Stimulated activated CD8-positive, alpha-beta memory T cell treated with anti-CD3 and anti-CD28 coated beads, Interleukin-2, amount 100 ng/mL, for 48 hours (primary cell): ENCODE measurements at places on chromosomes 4 and X.

DNA sequence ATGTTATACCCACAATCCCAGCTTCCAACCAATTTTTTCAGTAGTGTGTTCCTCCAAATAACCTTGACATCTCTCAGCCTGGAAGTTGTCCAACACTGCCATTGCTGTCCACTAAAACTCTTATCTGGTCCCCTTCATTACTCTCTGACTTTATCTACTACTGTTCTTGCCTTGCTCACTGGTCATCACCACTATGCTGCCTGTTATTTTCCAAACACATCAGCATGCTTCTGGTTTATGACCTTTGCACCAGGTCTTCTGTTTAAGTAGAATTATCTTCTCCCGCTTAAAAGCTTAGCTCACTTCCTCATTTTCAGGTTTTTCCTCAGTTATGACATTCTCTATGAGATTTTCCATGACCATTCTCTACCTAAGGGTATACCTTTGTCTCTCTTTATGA is 5.5 kb downstream of the ELMOD2 start:
- DNase-seq: no peak

GRCh38 chr4:102322736-102323135 is 22.5 kb downstream of the SLC39A8 start:
- no peak for DNase-seq

GRCh38 chr4:102789317-102789717 is 28.5 kb upstream of the MANBA start:
- DNase-seq: no peak

DNA sequence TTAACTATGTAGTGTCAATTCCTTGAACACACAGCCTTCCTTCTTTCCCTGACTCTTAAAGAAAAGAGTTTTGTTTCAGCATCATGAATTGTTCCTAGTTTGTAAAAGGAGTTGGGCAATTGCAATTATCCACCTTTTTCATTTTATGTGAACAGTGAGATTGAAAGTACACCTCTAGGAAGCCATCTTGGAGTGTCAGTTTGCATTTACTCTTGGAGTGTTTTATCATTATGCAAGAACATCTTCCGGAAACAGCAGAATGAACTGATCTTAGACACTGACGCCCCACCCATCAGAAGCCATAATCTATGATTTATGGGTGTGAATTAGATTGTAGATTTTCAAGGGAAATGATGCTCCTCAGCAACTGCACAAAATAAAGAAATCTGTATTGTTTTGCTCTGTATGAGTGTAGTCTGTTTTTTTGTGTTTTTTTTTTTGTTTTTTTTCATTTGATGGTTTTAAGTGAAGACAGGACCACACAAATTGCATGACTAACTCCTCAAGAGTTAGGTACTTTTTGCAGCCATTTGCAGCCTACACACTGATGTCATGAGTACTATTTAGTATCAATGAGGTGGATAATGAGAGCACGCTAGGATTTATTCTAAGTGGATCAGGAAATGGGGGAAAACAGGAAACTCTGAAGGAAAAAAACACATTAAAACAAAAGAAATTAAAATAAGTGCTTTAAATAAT is 19.5 kb upstream of the FGF2 start:
- no peak for DNase-seq

- DNase-seq: no peak
Observed at GRCh38 chr4:82017680-82018079, 356.1 kb downstream of the HNRNPD start.

GRCh38 chrX:139803224-139803623 is 95.3 kb upstream of the MCF2 start:
- no peak for DNase-seq

- DNase-seq: no peak
Observed at GRCh38 chr4:106334741-106335470, 18.6 kb downstream of the AIMP1 start.

- DNase-seq: no peak
Observed at GRCh38 chr4:69518102-69518501, 22.4 kb upstream of the UGT2B4 start.

DNA sequence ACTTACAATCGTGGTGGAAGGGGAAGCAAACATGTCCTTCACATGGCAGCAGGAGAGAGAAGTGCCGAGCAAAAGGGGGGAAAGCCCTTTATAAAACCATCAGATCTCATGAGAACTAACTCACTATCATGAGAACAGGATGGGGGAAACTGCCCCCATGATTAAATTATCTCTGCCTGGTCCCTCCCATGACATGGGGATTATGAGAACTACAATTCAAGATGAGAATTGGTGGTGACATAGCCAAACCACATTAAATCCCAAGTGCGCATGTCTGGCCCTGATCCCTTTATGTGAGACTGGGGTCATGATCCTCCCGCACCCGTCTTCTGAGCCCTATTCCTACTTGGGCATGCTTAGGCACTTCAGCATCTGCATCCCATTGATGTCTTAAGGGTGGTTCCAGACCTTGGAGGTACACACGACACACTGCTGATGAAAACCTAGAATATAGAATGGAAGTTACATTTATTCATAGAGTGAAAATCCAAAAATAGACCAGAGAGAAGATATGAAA is 116.0 kb downstream of the PTTG2 start:
- no peak for DNase-seq
